ENCODE measurements at places on chromosomes 12 and 14.

DNA sequence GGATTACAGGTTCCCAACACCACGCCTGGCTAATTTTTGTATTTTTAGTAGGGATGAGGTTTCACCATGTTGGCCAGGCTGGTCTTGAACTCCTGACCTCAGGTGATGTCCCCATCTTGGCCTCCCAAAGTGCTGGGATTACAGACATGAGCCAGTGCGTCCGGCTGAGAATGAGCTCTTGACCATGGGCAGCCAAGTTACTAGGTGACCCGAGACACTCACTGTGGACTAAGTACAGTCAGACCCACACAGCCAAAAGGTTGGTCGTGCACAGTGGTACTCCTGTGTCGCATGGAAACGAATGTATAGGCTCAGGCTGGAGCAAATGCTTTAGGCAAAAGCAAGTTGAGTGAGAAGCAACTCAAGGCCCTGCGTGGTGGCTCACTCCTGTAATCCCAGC lies 21.0 kb downstream of the DLK1 start:
- DNase-seq = no peak

- no peak for DNase-seq
These were observed 37.9 kb downstream of the KICS2 start for GRCh38 chr12:64184216-64184615.

- peak; percentile 21 for DNase-seq
These were observed 80.8 kb downstream of the MNAT1 start for GRCh38 chr14:60815371-60815770.

DNA sequence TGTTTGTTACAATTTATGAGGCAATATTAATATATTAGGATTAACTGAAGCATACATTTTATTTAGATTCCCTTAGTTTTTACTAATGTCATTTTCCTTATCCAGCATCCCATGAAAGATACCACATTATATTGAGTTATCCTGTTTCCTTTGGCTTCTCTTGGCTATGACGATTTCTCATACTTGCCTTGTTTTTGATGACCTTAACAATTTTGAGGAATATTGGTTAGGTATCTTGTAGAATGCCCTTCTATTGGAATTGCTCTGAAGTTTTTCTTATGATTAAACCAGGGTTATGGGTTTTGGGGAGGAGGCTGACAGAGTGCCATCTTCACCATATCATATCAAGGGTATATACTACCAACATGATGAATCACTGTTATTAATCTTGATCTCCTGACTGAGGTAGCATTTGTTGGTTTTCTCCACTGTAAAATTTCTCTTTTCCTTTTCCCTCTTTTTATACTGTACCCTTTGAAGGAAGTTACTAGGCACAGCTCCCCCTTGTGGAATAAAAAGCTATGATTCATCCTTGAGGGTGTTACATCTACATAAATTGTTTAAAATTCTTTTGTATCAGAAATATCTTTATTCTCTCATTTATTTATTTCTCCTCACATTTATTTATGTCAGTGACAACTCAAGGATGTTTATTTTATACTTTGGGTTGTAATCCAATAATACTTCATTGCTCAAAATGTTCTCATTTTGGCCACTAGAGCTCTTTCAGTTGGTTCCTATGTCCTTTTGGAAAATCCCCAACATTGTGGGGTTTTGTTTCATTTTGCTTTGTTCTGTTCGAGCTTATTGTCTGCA lies 239.0 kb downstream of the SLC16A7 start:
- no peak for DNase-seq

- DNase-seq = no peak
These were observed 15.9 kb downstream of the ANKRD13A start for GRCh38 chr12:110015132-110015531.

DNA sequence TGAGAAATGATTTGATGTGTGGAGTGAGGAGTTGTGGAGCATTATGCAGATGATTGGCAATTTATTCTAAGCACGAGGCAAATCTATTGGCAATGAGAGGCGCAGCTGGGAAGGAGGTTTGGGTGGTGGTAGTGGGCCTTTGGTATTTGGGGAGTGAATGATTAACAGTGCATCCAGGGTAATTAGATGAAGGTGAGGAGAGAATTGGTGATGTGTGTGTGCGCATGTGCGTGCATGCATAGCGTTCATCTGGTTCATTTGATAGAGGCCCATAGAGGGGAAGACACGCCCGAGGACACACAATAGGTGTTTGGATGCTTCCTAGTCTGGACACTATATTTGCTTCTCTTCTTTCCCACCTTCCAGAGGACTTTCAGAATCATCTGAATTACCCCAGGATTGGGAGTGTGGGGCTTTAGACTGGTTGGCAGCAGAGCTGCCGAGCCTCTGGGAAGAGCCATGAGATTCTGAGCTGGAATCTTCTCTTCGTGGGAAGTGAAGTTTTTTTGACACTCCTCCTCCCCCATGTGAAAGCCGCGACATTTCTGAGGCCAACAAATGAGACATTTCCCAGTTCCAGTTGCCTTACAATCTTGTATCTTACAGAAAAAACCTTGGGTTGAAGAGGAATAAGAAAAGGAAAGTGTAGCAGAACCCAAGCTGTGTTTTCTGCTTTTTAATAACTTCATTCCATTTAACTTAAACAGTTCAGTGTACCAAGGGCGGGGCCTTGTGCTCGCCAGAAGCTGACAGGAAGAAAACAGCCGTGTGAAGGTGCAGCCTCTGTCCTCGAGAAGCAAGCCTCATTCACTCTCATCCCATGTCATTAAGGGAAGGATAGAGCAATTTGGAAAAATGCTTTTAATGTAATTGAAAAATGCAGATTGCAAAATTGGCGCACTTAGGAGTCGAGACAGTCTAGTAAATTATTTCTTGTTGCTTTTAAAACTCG lies 65.2 kb downstream of the SLC25A47 start:
- DNase-seq = no peak

DNA sequence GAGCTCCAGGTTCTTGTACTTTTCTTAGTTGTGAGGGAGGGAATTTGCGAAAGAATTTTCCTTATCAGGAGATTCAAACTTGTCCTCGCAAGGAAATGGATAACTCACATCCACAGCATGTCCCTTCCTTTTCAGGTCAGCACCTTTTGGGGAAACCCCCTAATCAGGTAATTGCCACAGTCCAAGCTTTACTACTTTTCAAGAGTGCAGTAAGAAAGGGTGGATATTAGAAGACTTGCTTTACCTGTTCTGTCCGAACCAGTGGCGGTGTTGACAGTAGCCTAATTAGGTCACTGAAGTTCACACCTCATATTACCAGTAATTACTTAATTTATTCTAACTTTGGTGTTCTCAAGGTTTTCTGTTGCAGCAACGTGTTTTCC lies 6.7 kb upstream of the C12orf50 start:
- DNase-seq = no peak

GRCh38 chr14:65019944-65020566 lies 33.4 kb downstream of the FNTB start:
- DNase-seq = peak; percentile 14

- DNase-seq = no peak
These were observed 48.7 kb upstream of the GARIN2 start for GRCh38 chr14:67140556-67140955.

- no peak for DNase-seq
These were observed 71.1 kb upstream of the MDM1 start for GRCh38 chr12:68403296-68403695.

GRCh38 chr12:121295746-121296617 lies 527 bp downstream of the CAMKK2 start:
- no peak for DNase-seq

GRCh38 chr12:46659824-46660223 lies 166.0 kb downstream of the SLC38A4 start:
- DNase-seq = no peak

- no peak for DNase-seq
These were observed 88.1 kb upstream of the CPSF6 start for GRCh38 chr12:69151254-69151764.

DNA sequence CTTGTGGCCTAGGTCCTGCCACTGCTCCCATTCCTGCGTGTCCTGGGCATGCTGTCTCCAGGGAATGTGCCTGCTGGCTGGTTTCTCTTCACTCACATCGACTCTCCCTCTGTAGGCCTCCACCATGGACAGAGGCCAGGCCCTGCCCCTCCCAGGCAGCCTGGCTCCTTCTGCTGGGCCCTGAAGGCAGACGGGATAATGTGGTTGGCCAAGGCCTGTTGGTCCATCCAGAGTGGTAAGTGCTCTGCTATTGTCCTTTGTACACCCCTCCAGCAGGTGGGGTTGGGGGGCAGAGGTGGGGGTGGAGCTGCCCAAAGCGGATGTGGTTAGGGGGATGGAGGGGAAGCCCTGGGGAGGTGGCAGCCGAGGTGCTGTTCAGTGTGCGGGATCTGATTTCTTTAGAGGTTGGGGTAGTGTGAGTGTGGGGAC lies 9.5 kb upstream of the NR4A1 start:
- DNase-seq = no peak

DNA sequence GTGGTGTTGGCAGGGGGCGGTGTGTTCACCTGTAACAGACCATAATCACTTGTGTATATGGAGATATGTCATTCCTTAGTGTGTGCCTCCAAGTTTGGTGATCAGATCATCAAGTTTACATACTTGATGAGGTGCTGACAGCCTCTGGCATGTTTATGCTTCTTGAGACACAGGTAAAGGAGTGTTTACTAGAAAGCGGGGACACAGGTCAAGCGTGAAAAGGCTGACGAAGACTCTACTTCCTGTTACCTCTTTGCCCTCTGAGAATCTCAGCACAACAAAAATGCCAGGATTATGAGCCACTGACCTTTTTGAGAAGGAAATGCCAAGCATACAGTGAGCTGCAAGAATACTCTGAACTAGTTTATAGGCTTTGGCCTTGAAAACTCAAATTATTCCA lies 29.6 kb downstream of the PRDM4 start:
- no peak for DNase-seq

DNA sequence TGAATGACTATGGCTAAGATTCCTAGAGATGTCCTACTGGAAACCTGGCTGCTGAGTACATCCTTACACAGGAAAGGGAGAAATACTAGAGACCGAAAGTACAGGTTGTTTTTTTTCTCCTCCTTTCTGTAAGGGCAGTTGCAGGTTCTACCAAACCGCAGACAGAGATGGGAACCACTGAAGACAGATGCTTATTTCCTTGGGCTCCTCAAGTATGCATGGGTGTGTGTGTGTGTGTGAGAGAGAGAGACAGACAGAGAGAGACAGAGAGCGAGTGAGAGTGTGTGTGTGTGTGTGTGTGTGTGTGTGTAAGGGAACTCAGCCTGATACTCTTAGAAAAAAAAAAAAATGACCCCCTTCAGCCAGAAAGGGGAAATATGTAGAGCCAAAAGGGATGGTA lies 42.5 kb downstream of the MAP4K5 start:
- no peak for DNase-seq

DNA sequence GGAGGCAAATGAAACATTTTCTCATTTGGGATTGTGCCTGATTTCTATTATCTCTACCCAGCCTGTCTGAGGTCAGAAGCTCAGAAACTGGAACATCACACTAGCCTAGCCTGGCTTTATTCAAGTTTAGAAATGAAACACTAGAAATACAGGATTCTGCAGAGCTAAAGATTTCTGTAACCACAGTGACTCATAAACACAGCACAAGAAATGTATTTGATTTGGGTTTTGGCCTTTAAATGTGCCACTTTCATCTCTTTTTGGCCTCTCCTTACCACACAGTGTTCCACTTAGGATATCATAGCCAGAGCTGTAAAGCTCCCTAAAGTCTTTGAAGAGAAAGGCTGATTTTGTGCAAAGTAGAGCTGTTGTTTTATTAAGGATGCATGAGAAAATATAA lies 307.5 kb downstream of the EMP1 start:
- no peak for DNase-seq

DNA sequence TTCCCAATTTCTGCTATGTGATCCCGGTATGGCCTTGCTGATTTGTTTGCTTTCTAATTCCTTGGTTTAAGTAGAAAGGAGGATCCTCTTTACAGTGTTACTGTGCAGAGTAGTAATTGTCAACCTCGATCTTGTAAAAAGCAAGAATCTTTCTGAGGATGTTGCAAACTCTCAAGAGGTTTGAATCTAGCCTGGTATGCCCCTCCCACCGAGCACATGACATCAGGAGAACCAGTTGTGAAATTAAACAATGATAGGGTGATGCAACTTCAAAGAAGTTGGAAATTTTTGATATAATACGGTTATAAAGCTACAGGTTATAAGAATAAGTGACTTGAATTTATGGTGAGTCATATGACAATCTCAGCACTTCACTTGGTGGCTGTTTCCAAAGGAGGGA lies 35.0 kb upstream of the FUT8 start:
- no peak for DNase-seq

DNA sequence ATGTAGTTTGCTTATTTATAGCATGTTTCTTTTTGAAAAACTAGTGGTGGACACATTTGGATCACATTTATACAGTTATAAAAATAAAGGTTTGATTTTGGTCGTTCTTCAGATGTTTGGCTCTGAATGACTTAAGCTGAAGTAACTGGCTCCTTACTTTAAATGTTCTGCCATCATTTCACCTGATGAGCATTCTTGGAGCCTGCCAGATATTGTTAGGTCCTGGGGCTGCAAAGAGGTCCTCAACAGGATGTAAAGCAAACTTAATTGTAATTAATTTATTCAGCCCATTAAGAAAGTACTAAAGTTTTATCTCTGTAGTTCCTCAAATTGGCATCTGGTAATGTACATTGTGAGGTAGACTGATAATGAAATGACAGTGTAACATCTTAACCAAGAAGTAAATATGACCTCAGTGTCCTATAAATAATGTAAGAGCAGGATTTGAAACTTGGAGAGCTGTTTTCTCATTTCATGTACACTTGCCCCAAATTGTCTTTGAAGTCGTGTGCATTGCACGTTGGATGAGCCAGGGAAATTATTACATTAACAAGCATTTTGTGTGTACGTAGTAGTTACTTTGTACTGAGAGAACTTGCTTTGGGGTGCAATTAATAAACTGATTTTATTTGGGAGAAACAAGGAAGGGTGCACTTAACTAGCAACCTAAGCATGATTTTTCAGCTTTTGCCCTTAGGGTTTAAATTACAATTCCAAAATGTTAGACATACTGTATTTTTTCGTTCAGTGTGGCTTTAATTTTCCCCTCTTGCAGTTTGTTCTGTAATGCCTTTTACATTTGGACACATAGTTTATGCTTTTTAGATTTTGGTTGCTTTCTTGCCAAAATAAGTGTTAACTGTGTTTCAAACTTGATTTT lies 7.5 kb downstream of the EIF5 start:
- no peak for DNase-seq

DNA sequence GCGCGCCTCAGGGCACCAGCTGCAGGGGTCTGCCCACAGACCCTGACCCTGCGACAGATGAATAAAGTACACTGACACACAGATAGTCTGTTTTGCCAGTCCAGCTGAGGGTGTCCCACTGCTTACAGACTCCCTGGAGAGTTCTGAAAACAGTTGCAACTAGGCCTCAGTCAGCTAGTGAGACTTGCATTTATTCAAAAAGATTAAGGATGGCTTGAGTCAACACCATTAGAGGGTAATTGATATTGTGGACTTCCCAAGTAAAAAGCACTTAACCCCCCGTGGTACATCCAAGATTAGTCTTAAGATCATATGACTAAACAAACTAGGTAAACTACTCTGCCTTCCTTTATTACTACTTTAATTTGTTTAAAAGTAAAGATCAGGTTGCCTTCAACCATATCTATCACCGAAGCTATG lies 11.1 kb upstream of the PSEN1 start:
- DNase-seq = no peak

- DNase-seq = no peak
These were observed 444.4 kb upstream of the ATP2B1 start for GRCh38 chr12:90152897-90153624.

- no peak for DNase-seq
These were observed 320 bp upstream of the PRPF39 start for GRCh38 chr14:45083617-45083975.

- DNase-seq = no peak
These were observed 850.6 kb downstream of the RPS29 start for GRCh38 chr14:48735607-48736006.
